ENCODE measurements at places on chromosomes 7 and 10.
A peak's percentile ranks its signal among the peaks of the same experiment; 100 is the strongest.

GRCh38 chr7:13826752-13827151, 162.7 kb downstream of the ETV1 start:
- no peak for DNase-seq

DNA sequence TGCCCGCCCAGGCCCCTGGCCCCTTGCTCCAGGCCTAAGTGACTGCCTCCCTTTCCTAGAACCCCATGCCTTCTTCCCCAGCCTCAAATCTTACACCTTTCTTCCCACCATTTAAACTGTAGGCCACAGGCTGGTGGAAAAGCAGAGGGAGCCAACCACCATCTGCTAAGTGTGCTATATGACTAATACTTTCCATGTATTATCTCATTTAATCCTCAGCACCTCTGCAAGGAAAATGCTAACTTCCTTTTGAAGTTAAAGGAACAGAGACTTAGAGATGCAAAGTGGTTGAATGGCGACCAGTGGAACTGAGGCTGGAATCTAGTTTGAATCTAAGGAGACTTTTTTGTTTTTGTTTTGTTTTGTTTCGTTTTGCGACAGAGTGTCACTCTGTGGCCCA, 17.8 kb upstream of the MTPAP start:
- no peak for DNase-seq

GRCh38 chr10:125024497-125025234, 82.7 kb downstream of the ZRANB1 start:
- DNase-seq, result peak; percentile 74

GRCh38 chr10:132748545-132749370, 37.2 kb downstream of the NKX6-2 start:
- DNase-seq, result no peak

DNA sequence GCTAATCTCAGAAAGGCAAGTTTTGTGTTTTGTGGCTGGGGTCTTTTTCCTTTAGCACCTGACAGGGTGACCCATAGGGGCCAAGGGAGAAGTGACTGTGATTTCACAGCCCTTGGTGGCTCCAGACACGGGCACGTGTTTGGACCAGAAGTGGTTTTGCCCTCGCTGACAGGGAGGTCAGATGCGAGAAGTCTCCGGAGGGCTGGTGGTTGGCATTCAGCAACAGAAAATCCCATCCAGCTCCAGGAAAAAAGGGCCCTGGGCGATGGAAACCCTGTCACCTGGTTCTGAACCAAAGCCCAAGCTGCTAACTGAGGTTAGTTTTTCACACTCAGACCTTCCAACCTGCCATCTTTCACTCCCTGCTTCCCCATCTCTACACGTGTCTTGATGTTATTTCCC, 272.9 kb downstream of the TRIL start:
- peak; percentile 54 for DNase-seq

- DNase-seq, result no peak
Measured at GRCh38 chr7:157885140-157885539, 548.3 kb downstream of the DNAJB6 start.

DNA sequence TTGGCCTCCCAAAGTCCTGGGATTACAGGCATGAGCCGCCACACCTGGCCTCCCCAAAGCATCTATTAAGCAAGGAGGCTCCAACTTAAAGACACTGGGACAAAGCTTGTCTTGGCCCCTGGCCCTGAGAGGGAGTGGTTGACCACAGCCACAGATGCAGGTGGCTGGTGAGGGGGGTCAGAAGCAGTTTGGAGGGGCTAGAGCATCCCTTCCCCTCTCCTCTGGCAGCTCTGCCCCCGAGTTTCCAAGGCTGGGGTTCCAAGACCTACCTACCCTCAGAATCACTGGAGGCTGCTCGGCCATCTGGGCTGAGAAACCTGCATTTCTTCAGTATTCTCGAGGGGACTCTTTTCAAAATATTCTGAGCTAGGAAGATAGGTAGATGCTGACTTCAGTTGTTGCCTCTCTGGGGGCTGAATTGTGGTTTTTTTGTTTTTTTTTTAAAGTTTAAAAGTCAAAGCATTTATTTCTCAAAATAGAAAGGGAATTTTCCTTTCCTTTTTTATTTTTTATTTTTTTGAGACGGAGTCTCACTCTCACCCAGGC, 32.6 kb downstream of the DDIT4 start:
- DNase-seq, result no peak

GRCh38 chr10:10845826-10846503, 171.7 kb upstream of the CELF2 start:
- no peak for DNase-seq

DNA sequence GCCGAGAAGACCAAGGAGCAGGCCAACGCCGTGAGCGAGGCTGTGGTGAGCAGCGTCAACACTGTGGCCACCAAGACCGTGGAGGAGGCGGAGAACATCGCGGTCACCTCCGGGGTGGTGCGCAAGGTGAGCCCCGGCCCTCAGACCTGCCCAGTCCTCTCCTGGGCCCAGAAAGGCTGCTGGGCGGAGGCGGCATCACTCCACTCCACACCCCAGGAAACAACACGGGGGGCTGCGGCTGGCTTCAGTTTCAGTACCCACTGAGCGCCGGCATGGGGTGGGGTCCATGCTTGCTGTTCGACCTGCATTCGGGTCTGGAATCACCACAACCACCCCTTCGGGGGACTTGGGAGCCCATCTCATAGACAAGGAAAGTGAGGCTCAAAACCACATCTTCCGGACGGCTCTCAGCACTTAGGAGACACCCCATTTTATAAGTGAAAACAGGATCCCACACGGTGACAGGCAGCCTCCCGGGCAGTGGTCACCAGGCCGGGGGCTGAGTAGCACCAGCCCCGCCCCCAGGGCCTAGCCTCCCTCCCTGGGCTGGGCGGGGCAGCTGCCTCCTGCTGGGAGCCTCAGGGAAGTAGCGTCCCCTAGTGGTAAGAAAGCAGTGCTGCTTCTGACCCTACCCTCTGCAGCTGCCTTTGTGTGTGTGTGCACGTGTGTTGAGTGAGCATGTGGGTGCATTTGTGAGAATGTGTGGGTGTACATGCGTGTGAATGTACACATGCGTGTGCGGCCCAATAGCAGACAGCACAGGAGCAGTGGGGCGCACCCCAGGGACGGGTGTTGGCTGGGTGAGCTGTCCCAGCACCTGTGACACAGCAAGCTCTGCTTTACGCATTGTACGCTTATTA, 1.8 kb downstream of the SNCG start:
- no peak for DNase-seq

- DNase-seq, result no peak
Measured at GRCh38 chr10:5041471-5042023, 37.9 kb upstream of the AKR1C2 start.

- peak; percentile 94 for DNase-seq
Measured at GRCh38 chr7:100126931-100127865, at the start of gene MBLAC1. MBLAC1 (plus strand) TSS chr7:100126967; CDS start chr7:100127396, 429 bp downstream.

- peak; percentile 45 for DNase-seq
Measured at GRCh38 chr10:124053971-124054370, 39.4 kb downstream of the CHST15 start.

DNA sequence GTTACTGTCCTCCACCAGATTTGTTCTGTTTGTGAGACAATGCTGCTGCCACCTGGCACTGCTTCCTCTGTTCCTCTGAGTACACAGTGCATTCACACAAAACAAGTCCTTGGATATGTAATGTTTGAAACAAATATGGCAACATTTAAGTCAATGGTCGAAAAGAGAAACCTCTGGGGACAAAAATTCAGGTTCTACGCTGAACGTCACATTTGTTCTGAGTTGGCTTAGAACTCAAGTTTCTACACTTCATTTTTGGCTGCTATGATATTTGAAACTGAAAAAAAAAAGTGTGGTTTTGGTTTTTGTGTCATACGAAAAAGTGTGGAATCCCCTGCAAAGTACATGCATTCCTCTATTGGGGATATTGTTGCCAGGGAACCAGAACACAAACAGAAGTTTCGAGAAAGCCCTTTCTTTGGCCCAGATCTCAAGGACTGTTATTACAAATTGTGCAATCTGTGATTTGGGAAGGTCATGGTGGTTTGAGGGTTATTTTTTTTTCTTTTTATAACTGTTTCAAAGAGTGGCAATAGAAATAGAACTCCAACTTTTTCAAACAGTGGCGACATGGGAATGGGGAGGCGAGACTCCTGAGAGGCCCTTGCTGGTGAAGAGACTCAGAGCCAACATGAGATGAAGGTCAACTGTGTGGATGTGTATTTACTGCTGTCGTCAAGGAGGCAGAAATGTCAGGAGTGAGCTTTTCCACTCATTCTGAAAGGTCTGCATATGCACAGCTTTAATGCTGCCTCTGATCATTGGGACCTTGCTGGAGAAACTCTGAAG, 127.5 kb downstream of the CUBN start:
- DNase-seq, result no peak
